ENCODE measurements at places on chromosomes 2 and 18. TPM values are rescaled to one million over a fixed set of nuclear protein-coding genes. Genes with fewer than 3 reads are reported as not detected.

CCDC85A gene
- total RNA-seq, result 16.2 TPM

RAB12 gene
- 81.9 TPM for total RNA-seq

PAPOLG gene
- 15.1 TPM for total RNA-seq

HOXD3 gene
- not detected for total RNA-seq

EHBP1 gene
- 22.2 TPM for total RNA-seq

ST6GAL2 gene
- total RNA-seq, result not detected

MEP1B gene
- not detected for total RNA-seq

CRYBA2 gene
- total RNA-seq, result not detected

RBM45 gene
- total RNA-seq, result 21.2 TPM

GEN1 gene
- 17.1 TPM for total RNA-seq

INSIG2 gene
- 23.9 TPM for total RNA-seq

CNGA3 gene
- total RNA-seq, result not detected

SIX3 gene
- not detected for total RNA-seq

SLC11A1 gene
- not detected for total RNA-seq

SOWAHC gene
- 6.4 TPM for total RNA-seq

RSAD2 gene
- 0.66 TPM for total RNA-seq

PRKAG3 gene
- not detected for total RNA-seq

BIN1 gene
- 60.6 TPM for total RNA-seq

DCDC2C gene
- not detected for total RNA-seq

MROH2A gene
- not detected for total RNA-seq

MTA3 gene
- 24.0 TPM for total RNA-seq

RGPD3 gene
- 0.20 TPM for total RNA-seq

Measured in pulmonary artery endothelial cell (primary cell).